ENCODE measurements at places on chromosomes 2 and 18. TPM values are rescaled to one million over a fixed set of nuclear protein-coding genes. Genes with fewer than 3 reads are reported as not detected.

DNA sequence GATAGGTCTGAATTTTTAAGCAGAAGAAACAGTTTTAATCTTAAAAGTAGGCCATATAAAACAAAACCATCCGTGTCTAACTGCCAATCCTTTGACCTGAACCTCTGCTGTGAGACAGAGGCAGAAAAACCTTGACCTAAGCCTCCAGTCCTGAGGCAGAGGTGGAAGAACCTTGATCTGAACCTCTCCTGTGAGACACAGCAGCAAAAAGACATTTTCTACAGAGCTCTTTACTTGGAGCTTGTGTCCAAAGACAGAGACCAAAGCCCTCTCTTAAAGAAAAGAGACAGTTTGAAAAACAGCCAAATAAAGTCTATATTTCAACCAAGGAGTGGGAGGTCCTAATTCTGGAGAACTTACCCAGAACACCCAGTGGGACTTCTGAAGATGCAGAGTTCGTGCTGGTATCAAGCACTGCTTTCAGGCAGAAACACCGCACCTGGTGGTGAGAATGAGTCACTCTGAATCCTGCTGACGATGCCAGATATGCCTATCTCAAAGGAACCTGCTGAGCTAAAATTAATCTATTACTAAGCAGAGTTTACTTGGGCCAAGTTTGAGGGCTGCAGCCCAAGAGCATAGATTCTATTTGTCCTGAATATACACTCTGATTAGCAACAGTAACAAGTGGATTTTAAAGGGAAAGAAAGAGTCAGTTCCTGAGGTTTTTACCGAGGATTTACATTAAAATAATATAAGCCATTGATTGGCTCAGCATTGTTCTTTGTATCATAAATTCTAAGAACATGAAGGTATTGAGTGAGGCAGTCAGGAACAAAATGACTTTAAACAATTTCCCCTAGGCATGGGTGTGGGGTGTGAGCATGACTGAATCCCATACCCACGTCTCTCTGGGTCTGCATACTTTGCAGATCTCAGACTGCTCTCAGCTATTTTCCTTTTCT lies 806.4 kb downstream of the TRIB2 start:
- no peak for DNase-seq

DNA sequence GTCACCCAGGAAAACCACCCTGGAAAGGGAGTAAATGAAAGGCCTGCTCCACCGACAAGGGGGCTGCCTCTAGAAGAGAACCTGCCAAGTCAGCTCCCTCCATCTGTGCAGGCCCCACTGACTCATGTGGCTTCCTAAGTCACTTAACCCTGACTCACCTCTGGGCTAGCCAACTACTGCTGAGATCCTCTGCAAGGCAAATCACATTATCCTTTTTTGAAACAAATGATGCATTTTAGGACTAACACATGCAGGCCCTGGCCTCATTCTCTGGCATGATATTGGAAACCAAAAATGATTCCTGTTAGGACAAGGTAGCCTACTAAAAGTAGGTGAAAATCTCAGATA lies 474.6 kb downstream of the EPHA4 start:
- no peak for DNase-seq

DNA sequence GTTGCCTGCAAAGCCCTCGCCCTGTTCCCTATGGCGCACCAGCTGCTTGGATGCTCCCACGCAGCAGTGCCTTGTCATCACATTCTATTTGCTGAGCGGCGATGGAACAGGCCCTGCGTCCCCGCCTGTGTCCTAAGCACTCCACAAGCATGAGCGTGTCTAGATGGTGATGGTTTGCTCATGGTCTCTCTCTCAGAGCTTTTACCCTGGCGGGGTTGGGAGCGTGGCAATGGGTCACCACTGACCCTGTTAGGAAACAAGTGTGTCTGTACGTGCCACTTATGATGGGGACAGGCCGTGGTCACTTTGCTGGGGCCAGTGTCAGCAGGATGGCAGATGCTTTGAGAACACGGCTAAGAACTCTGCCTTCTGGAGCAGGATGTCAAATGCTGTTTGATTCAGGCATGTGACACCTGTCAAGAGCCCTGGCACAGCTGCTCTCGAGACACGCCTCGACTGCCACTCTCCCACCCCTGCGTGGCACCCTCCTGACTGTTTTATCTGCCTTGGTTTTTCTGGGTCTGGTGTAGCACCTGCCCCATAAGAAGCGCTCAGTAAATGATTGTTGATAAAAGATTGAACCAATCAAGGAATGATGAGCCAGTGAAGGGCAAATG lies 44.2 kb downstream of the RRM2 start:
- DNase-seq, result no peak

DNA sequence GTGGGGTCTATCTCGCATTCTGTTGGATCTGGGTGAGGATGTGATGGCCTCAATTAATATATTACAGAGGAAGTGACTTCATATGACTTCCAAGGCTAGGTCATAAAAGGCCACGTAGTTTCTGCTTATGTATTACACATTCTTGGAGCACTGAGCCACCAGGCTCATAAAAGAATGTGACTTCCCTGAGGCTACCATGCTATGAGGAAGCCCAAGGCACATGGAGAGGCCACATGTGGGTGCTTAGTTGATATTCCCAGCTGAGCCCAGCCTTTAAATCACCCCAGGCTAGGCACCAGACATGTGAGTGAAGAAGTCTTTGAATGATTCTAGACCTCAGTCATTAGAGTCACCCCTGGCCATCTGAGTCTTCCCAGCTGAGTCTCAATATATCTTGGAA lies 13.3 kb upstream of the REEP1 start:
- no peak for DNase-seq

DNA sequence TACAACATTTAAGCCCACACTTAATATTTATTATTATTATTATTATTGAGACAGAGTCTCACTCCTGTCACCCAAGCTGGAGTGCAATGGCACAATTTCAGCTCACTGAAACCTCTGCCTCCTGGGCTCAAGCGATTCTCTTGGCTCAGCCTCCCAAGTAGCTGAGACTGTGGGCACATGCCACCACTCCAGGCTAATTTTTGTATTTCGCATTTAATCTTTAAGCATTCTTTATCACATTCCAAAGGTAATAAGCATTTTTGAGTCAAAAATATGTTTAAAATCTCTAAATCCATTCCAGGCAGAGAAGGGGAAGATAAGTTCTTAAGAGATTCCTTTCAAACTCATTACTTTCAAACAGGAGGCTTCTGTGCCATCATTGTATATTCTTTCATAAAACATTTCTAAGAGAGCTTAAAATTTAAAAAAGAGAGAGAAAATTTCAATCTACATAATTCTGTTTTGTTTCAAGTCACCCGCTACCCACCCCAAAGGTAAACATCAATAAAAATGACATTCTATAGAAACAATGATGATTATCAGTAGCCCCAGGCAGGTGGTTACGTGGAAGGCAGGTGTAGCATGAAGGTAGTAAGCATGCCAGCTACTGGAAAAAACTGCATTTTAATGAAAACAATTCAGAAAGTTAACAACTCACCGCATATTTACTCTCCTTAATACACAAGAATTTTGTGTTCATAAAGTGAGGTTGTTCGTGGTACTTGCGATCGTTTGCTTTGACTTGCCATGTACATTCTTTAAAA lies 84.4 kb upstream of the NARS1 start:
- no peak for DNase-seq

- DNase-seq, result no peak
Observed at GRCh38 chr2:233273120-233273519, 21.6 kb downstream of the ATG16L1 start.

NDC80 gene
- total RNA-seq, result 0.57 TPM

GRCh38 chr2:124025171-124025580 lies at the start of gene CNTNAP5:
Gene CNTNAP5 (plus strand): TSS chr2:124025287. CDS start chr2:124025651, 364 bp downstream.
- DNase-seq, result no peak

GRCh38 chr2:206158563-206159345 lies 490 bp downstream of the NDUFS1 start:
- DNase-seq, result no peak

DNA sequence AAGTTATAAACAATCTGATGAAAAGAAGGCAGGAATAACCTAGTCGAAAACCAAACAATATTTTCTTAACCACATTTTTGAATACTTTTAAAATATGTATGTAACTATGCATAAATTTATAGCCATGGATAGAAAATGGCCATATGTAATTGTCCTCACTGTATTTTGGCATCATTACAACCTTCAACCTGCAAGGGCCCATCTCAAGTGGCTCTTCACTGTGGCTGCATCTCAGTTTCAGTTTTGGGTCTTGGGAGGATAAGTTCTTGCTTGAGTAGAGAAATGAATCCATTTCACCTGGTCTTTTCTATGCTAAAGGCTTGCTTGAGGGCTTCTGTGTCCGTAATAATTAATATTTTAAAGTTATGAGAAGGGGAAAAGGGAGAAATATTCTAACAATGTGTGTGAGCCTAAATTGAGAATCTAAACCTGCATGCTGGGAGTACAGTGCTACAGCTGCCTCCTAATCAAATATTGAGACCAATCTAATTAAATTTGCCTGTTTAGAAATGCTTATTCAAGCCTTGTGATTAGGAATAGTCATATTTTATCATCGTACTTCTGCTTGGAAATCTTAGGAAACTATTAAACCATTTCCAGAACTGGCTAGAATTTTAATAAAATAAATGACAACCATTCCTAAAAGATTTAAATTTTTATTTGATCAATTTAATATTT lies 92.5 kb downstream of the EML4 start:
- DNase-seq, result no peak

DNA sequence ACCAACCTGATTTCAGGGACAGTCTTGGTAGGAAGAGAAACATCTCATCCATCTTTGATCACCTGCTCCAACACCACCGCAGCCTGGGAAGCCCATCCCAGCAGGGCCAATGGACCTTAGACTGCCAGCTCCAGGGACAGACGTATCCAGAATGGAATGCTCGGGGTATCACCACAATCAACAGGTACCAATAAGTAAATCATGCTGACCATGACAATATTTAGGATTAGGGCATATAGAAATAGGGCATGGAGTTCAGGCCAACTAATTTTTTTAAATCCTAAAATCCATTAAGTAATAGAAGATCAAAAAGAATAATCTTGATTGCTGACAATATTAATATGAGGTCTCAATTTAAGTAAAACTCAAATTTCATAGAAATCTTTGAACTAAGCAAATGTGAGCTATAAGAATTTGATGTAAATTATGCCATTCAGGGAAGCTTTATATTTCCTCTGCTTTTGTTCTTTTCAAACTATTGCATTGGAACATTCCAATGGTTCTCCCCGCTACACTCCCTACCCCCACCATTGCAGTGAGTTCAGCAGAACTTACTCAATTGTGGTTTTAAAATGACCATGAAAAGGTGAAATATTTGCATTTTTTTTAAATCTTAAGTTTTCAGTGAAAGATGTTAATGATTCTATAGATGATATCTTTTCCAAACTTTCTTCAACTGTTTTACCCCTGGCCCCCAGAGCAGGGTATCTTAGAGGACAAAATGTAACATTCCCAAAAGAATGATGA lies 138.6 kb downstream of the DNER start:
- no peak for DNase-seq

- no peak for DNase-seq
Observed at GRCh38 chr2:196729418-196729817, 70.1 kb downstream of the GTF3C3 start.

DNA sequence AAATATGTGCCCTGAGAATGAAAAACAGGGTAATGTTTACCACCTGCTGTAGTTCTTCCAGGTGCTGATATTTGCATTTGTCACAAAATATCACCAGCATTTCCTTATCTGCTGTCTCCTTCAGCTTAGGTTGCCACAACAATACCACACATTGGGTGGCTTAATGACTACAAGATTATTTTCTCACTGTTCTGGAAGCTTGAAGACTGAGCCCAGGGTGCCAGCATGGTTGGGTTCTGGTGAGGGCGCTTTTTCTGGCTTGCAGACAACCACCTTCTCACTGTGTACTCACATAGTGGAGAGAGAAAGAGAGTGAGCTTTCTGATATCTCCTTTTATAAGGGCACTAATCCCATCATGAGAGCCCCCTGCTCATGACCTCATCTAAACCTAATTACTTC lies 407.5 kb upstream of the RGPD4 start:
- no peak for DNase-seq

SH3BP4 gene
- total RNA-seq, result 9.1 TPM

DNA sequence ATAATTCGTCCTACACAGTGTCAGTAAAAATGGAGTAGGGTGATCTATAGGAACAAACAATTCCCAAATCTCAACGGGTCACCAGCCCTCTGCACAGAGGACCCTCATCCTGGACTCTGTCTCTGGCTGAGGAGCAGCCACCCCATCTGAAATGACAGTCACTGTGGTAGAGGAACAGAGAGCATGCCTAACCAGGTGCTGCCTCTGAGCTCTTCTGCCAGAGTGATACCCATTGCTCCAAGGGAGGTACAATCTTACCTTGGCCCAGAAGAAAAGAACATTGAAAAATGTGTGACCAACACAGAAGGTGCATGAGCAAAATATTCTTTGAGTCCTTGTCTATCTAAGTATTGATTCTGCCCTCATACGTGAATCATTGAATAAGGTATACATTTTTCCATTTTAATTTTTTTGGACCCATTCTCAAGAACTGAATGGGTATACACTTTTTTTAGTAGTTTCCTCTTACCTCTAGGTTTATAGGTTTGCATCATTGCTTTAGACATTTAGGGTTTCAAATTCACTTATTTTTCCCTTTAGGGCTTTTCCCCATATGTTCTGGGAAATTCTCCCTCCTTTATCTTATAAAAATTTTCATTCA lies 8.7 kb downstream of the SP140 start:
- no peak for DNase-seq

DNA sequence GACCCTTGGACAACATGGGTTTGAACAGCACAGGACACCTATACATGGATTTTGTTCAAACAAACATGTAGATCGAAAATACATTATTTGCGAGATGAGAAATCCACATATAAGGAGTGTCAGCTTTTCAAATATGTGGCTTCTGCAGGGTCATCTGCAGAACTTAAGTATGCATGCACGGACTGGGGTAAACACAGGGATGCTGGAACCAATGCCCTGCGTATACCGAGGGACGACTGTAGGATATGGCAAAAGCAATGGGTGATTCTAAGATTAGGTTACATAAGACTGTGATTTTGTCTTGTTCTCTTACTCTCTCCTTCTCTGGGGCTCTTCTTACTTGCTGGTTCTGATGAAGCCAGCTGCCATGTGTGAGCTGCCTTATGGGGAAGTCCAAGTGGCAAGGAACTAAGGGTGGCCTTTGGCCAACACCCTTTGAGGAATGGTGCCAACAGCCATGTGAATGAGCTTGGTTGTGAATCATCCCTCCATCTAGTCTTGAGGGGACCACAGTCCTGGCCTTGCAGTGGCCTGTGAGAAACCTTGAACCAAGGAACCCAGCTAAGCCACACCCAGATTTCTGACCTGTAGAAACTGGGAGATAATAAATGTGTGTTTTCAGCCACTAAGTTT lies 66.5 kb downstream of the EVA1A start:
- no peak for DNase-seq

Measured in cardiac septum (tissue), 1 donor.